ENCODE measurements at places on chromosomes 6 and 20.

- DNase-seq, result no peak
These were observed 4.3 kb downstream of the CRIP3 start for GRCh38 chr6:43304361-43304760.

GRCh38 chr6:145798530-145798929, 16.1 kb downstream of the FBXO30 start:
- DNase-seq, result no peak

DNA sequence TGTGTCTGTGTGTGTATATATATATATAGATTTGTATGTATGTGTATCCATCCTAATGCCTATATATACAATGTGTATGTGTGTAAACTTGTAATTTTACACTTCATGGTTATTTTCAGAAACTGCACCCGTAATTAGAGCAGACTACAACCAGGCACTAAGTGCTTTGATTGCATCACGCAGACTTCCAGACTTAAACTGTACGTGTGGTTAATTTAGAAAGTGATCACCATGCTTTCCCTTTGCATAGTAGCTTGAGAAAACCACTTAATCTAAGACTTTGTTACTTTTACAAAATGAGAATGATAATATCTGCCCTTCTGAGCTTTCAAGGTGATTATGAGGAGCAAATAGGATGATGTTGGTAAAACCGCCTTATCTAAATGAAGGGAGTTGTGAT, 50.1 kb upstream of the E2F3 start:
- no peak for DNase-seq

- DNase-seq, result no peak
These were observed 361.0 kb upstream of the MARCKS start for GRCh38 chr6:113496166-113496565.

GRCh38 chr6:116450769-116451740, 10.1 kb upstream of the CALHM6 start:
- no peak for DNase-seq

DNA sequence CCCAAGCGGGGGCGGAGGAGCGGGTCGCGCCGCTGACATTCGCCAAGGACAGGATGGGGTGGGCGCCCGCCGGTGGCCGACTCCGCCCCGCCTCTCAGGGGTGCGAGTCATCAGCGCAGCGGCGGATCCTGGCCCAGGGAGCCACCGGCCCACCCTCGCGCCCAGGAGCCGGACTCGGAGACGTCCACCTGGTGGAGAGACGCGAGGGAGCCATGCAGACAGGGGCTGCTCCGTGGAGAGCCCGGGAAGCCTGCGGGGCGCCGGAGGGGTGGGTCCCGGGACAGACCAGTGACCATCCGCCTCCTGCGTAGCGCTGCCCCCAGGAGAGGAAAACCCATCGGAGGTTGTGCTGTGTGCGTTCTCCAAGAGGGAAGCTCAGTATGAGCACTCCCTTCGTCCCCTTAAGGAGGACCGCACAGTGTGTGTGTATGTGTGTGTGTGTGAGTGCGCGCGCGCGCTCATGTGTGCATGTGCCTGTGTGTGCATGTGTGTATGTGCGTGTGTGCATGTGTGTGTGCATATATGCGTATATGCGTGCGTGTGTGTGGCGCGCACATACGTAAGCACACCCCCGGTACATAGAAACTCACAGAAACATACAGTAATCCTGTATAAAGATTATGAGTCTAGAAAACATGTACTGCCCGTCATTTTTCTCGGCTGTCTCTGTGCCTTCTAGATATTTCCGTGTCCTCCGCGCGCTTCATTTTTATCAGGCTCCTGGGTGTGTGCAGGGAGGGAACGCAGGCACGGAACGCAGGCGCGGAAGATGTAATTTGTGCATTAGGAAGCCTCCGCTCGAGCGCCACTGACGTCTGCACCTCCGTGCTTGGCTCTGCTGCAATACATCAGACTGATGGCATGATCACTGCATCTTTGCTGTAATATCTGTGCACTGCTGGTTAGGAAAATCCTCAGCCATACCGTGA, 158.9 kb downstream of the TBXT start:
- no peak for DNase-seq

- peak; percentile 40 for DNase-seq
These were observed 39.3 kb upstream of the OSTM1 start for GRCh38 chr6:108113557-108114519.

DNA sequence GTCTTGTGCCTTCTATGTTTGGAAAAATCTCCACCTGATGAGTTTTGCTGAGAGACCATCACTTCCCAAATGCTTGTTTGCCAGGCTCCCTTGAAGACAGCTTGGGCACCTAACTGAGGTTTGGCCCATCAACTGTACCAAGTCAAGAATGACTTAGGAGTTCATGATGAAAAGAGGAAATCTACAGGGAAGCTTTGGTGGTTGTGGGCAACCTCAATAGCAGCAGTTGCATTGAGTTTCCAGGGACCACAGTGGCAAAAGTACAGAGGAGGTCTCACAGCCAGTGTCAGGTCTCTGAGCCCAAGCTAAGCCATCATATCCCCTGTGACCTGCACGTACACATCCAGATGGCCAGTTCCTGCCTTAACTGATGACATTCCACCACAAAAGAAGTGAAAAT, 49.7 kb upstream of the PHACTR1 start:
- DNase-seq, result no peak

- no peak for DNase-seq
These were observed 66.6 kb downstream of the TNFAIP3 start for GRCh38 chr6:137933696-137934095.

- no peak for DNase-seq
These were observed 86.3 kb upstream of the PREP start for GRCh38 chr6:105489216-105489530.

DNA sequence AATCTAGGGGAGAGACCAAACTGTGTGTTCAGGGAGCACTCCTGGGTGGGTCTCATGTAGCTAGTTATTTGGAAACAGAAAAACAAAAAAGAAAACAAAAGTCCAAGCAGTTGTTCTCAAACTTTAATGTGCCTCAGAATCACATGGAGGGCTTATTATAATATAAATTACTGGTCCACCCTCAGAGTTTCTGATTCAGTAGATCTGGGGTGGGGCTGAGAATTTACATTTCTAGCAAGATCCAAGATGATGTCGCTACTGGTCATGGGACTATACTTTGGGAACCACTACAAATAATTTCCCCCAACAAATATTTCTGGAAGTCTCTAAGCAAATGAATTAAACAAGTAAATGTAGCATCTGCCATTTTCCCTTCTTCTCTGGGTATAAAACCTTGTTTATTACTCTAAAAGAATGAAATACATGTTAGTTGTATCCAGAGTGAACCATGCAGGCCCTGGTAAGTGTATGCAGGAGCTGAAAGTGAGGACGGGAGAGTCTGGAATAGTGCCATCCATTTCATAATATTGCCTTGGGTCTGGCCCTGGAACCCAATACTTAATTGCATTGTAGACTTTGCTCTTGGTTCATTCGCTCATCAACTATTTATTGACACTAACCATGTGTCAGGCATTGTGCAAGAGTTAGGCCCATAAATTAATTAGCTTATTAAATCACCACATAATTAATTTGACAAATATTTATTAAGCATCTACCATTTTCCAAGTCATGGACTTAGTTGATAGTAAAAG, 490.8 kb downstream of the EPM2A start:
- no peak for DNase-seq

- DNase-seq, result no peak
These were observed 113.6 kb upstream of the IFNGR1 start for GRCh38 chr6:137332637-137333280.

GRCh38 chr20:10875653-10876052, 201.9 kb upstream of the JAG1 start:
- no peak for DNase-seq

- DNase-seq, result no peak
These were observed 250.1 kb downstream of the ATXN1 start for GRCh38 chr6:16511040-16511660.

- no peak for DNase-seq
These were observed 37.9 kb upstream of the RNF24 start for GRCh38 chr20:4053071-4053919.

- peak; percentile 91 for DNase-seq
These were observed 697.8 kb downstream of the KIF16B start for GRCh38 chr20:15875446-15875845.

DNA sequence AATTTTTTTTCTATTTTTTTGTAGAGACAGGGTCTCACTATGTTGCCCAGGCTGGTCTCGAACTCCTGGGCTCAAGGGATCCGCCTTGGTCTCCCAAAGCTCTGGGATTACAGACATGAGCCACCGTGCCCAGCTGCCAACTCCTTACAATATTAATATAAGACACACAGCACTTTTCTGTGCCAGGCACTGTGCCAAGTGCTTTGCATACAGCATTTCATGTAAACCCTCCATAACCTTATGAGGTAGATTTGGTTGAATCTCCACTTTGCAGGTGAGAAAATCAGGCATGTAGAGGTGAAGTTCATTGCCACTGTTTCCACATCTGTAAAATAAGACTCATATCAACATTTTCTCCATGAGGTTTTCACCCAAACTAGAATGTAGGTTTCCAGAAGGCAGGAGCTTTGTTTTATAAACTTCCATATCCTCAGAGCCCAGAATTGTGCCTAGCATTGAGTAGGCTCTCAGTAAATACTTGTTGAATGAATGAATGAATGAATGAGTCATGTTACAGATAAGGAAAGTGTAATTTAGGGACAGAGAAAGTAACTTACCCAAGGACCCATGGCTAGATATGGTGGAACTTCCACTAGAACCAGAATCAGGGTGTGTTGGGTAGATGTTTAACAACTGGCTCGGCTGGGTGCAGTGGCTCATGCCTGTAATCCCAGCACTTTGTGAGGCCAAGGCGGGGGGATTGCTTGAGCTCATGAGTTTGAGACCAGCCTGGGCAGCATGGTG, 3.0 kb upstream of the CTNNBL1 start:
- DNase-seq, result no peak

- DNase-seq, result no peak
These were observed 135.0 kb downstream of the EPM2A start for GRCh38 chr6:145600299-145600698.

DNA sequence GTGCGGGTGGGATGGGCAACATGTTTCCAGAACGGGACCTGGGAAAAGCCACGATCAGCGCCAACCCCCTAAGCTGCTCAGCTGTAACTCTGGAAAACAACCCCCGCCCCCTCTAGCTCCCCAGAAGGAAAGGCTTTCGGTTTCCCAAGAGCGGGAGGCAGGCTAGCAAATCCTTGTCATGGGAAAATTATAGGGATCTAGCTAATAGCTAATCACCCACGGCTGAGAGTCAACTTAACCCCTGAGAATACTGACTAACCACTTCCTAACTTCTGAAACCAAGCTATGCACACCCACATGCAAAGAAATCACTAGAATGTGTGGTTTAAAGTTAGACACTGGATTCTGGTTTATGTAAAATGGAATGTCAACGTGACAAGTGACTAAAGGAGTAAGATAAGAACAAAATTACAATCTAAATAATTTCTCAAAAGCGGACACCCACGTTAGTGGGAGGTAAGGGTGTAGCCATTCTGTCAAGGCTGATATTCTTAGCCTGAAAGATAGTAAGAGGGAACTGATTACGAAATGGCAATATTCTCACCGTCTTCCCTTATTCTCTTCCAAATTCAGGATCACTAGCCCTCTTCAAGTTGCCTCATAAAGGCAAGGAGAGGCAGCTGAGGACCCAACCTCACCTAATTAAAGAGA, 20.1 kb downstream of the JAG1 start:
- DNase-seq, result no peak

- DNase-seq, result peak; percentile 36
These were observed 42.6 kb downstream of the KIAA1755 start for GRCh38 chr20:38217791-38218565.

GRCh38 chr20:44187054-44187771, at the start of gene JPH2:
JPH2 (minus strand) TSS chr20:44187188; CDS start chr20:44186705, 483 bp downstream.
- no peak for DNase-seq

DNA sequence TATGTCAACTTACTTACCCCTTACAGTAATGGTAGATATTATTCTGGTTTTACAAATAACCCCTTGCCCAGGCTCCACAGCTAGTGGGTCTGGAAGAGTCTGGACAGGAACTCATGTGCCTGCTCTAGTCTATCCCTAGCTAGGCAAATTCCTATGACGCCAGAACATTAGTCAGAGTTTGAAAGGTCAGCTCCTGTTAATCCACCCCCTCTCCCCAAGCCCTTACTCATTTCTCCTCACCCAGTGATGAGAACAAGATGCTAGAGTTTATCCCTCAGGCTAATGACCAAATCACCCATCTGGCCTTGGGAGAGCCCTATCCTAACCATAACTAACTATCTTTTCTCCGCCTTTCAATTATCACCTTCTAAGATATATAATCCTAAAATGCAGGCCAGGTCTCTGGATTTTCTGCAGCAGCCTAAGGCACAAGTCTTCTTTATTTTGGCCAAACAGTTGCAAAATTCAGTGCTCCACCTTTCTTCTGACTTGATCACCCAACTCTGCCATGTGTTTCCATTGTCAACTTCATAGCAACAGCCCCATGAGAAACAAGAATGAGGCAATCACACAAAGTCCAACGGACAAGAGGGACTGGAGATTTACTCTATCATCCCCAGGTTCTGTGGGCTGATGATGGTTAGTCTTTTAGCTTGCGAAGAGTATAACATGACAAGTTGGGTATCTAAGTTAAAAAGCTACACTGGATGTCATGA, 113.3 kb downstream of the TASP1 start:
- DNase-seq, result no peak

- DNase-seq, result no peak
These were observed 37.8 kb upstream of the IGF2R start for GRCh38 chr6:159931112-159931511.

- peak; percentile 97 for DNase-seq
These were observed 20.6 kb upstream of the NKX2-2 start for GRCh38 chr20:21534453-21534852.

GRCh38 chr20:35648836-35649235, 15.9 kb downstream of the CPNE1 start:
- DNase-seq, result no peak

DNA sequence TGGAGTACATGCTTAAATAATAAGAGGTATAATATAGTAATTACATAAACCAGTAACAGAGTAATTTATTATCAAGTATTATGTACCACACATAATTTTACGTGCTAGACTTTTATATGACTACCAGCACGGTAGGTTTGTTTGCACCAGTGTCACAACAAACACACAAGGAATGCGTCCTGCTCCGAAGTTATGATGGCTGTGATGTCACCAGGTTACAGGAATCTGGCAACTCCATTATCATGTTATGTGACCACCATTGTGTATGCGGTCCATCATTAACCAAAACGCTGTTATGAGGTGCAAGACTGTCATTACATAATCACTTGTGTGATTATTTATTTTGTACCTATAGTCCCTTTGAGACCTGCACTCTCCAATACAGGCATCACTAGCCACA, 235.2 kb upstream of the PMEPA1 start:
- no peak for DNase-seq
